ENCODE measurements at places on chromosomes 2 and 18.

- DNase-seq: no peak
Measured at GRCh38 chr2:45483997-45484396, 127.1 kb downstream of the SRBD1 start.

- DNase-seq: no peak
Measured at GRCh38 chr18:77114415-77115191, 18.0 kb downstream of the MBP start.

DNA sequence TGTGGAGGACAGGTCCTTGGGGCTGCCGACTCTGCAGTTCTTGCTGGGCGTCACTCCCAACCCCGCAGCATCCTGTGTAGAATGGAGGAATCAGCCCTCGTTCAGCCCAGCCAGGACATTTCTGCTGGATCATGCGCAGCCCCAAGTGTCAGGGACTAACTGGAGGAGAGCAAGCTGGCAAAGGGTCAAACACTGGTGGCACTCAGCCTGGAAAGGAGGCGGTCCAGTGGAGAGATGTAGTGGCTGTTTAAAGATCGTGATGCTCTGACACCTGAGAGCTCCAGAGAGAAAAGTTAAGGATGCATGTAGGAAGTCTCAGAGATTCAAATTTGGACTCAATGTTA, 63.6 kb upstream of the SH3RF3 start:
- DNase-seq: no peak

GRCh38 chr2:127277028-127277427, 16.9 kb downstream of the ERCC3 start:
- DNase-seq: no peak

Measured in activated CD4-positive, alpha-beta T cell treated with anti-CD3 and anti-CD28 coated beads, Interleukin-2, amount 50 U/mL, for 16 hours (primary cell).